Suppressor macrophage treated with lipopolysaccharide for 1 hour (primary cell): ENCODE measurements at places on chromosomes 2 and 18.

DNA sequence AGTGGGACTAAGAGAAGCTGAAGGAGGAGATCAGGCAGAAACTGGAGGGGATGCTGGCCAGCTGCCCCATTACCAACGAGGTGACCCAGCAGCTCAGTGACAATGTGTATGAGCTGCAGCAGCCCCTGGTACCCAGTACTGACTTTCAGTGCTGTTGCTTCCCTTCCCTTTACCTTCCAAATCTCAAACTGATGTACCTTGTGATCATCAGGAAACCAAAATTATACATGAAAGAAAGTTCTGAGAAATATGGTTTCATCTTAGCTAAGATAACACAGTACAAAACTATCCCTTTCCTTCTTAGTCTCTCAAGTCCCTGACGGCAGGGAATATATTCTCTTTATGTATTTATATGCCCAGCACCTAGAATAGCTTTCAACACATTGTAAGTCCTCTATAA lies 52.3 kb upstream of the CERS6 start:
- no peak for DNase-seq

DNA sequence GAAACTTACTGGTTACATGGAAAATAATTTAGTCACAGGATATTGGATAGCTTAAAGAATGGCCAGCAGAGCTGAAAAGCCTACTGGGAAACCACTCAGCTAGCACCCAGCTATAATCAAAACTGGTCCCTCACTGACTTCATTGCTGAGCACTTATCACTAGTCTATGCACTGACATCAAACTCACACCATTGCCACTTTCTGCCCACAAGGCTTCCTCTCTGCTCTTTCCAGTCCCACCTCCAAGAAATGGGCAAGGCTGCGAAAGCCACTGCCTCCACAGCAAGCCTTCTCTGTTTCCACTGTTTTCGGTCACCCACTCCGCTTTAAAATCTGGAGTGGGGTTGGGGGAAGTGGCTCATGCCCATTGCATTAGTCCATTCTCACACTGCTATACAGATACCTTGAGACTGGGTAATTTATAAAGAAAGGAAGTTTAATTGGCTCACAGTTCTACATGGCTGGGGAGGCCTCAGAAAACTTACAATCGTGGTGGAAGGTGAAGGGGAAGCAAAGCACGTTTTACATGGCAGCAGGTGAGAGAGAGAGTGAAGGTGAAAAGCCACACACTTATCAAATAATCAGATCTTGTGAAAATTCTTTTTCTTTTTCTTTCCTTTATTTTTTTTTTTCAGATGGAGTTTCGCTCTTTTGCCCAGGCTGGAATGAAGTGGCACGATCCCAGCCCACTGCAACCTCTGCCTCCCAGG lies 77.0 kb upstream of the CERS6 start:
- DNase-seq = no peak

DNA sequence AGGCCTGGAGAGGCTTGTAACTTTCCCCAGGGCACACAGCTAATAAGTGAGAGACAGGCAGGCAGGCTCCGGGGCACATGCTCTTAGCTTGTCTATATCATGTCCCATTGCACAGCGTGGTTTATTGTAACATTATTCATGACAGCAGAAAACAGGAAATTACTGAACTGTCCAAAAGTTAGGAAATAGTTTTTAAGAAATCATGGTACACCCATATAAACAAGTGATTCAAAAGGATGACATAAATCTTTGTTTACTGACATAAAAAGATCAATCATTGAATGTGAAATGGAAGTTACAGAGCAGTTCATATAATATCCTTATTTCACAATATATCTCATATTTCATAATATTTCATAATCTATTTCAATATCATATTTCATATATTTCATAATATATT lies 34.3 kb upstream of the TXNDC2 start:
- DNase-seq = peak; percentile 68

- no peak for DNase-seq
Observed at GRCh38 chr2:150417278-150417677, 70.2 kb downstream of the RND3 start.

DNA sequence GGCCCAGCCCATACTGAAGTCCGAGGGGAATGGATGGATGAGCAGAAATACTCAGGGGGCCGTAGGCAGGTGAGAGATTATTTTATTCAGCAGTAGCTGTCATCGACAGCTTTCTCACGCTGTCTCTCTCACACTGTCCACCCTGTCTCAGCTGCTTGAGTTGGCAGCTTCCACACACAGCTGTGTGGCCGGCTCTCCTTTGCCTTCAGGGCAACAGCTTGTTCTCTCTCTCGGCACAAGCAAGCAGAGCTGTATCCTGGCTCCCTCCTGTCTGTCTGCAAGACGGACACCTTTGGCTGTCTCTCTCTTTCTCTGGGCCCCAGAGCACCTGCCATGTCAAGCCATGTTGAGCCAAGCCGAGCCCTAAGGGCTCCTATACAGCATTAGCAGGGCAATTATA lies 9.8 kb upstream of the PAPOLG start:
- no peak for DNase-seq

GRCh38 chr2:108640731-108641130 lies 78.6 kb upstream of the RANBP2 start:
- peak; percentile 88 for DNase-seq

DNA sequence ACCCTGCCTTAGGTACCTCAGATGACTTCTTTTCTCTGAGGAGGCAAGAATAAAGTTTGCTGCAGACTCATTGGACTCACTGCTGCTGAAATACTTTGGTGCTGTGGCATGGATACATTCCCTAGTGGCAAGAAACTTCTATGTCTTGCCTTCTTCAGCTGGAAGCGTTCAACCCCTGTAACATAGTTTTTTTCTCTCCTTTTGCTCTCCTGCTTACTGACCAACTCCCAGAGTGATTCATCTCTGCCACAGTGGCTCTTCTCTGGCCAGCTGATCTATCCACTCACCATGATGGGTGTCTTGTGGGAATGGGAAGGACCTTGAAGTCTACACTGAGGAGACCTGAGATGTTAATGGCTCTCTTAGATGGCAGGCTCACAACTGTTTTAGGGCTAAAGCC lies 309.3 kb upstream of the LRRTM4 start:
- DNase-seq = no peak

DNA sequence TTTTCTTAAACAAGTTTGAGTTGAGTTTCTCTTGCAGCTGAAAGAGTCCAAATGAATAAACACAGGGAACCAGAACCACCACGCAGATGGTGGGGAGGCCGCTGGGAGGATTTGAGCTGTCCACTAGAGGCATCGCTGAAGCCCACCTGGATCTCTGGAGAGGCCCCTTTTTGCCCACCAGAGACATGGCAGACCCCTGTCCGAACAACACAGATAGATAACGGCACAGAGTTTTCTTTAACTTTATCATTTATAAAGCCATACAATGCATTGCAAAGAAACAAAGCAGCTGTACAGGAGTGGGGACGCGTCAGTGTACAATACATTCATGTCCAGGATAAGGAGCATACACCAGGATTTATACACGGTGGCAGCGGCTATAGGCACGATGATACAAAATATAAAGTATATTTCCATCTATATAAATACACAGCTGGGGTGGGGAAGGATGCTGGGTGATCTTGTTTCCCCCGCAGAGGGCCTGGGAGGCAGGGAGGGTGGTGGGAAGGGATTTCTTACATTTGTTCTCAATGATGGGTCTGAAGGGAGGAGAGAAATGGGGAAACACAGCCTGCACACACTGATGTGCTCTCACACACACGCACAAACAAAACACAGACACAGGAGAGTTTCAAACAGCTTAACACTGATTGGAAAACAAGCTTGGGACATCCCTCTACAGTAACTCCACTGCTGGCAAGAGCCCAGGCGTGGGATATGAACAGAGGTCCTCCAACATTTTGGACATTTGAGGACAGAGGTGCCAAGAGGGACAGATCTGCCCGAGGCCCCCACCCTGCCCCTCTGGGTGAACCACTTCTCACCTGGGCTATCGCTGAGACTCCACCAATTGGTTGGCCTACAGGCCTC lies 203.0 kb downstream of the TNS1 start:
- DNase-seq = no peak

DNA sequence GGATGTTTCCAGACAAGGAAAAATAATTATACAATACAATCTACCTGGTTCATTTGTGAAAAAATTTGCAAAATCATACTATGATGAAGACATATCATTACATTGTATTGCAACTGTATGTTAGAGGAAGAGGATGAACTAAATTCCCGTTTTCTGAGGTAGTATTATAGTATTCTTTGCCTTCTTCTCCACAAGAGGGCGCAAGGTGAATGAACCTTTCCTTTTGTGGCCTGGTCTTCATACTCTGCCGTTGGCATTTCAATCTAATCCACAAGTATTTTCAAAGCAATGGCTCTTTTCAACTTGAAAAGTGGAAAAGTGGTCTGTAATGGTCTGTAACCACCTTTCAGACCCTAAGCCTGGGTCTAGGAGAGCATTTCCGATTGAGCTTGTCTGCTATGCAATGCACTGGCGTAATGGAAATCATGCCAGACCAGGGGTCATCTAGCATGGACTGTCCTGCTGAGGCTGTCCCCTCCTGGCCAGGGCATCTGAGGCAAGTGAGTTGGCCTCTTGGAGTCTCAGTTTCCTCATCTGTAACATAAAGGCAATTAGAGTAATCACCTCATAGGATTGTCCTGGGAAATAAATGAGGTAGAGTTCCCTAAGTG lies 30.8 kb upstream of the ZNF396 start:
- DNase-seq = peak; percentile 84
